Caudate nucleus (tissue), 63 donors: ENCODE measurements at places on chromosomes 4 and X.

DNA sequence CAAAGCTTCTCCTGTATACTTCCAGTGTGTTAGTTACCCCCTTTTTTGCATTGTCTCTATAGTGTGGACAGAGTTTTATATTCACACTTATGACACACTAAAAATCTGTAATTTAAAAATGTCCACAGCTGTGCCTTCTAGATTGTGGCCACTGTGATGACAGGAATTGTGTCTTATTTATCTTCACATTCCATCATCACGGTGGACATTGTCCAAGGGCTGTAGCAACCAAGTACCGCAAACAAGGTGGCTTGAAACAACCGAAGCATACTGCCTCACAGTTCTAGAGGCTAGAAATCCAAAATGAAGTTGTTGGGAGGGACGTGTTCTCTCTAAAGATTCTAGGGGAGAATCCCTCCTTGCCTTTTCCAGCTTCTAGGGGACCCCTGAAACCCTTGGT lies 32.3 kb downstream of the CHRNA9 start:
- no peak for DNase-seq

GRCh38 chr4:13455411-13455810 lies 28.7 kb downstream of the RAB28 start:
- no peak for DNase-seq

GRCh38 chr4:56182356-56182755 lies 204.9 kb downstream of the AASDH start:
- no peak for DNase-seq

- DNase-seq, result no peak
These were observed 230.1 kb upstream of the GALNTL6 start for GRCh38 chr4:171582961-171583581.

DNA sequence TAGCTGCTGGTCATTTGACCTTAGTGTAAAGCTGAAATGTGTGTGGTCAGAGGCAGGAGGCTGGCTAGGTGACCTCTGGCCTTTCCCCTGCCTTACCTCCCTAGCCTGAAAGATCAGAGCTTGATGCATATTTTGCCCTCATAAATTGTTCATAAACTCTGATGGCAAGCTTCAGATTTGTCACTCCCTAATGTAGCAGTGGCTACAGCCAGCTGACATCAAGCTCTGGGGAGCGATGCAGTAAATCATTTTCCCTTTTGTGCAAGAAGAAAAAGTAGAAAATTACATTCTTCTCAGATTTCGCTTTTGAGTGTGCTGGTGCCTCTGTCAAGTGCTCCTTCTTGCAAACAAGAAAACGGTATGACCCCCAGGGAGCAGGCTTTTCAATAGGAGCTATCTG lies 87.7 kb upstream of the MAGEA4 start:
- no peak for DNase-seq

- DNase-seq, result no peak
These were observed 555.9 kb downstream of the PDHA2 start for GRCh38 chr4:96395747-96396146.

- DNase-seq, result no peak
These were observed 113.7 kb downstream of the SHROOM3 start for GRCh38 chr4:76548704-76549103.

GRCh38 chr4:169724260-169724659 lies 33.5 kb downstream of the HPF1 start:
- no peak for DNase-seq

- DNase-seq, result no peak
These were observed 39.9 kb upstream of the SPIN2A start for GRCh38 chrX:57177070-57177469.

DNA sequence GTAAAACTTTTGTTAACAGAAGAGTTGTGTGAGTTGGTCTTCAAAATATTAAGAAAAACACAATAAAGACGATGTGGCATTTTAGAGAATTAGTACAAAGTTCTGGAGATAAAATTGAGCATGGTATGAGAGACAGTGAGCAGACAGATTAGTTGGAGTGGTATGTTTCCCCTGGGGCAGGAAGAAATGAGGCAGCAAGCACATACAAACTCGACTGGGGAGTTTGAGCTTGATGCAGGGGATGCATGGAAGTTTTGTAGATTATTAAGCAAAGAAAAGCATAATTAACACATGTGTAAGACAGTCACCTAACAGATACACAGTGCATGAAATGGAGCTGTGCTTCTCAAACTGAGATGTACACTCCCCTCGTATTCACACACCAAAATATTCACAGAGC lies 58.1 kb upstream of the IL2 start:
- no peak for DNase-seq

GRCh38 chrX:68830419-68831404 lies 1.9 kb downstream of the EFNB1 start:
- no peak for DNase-seq

DNA sequence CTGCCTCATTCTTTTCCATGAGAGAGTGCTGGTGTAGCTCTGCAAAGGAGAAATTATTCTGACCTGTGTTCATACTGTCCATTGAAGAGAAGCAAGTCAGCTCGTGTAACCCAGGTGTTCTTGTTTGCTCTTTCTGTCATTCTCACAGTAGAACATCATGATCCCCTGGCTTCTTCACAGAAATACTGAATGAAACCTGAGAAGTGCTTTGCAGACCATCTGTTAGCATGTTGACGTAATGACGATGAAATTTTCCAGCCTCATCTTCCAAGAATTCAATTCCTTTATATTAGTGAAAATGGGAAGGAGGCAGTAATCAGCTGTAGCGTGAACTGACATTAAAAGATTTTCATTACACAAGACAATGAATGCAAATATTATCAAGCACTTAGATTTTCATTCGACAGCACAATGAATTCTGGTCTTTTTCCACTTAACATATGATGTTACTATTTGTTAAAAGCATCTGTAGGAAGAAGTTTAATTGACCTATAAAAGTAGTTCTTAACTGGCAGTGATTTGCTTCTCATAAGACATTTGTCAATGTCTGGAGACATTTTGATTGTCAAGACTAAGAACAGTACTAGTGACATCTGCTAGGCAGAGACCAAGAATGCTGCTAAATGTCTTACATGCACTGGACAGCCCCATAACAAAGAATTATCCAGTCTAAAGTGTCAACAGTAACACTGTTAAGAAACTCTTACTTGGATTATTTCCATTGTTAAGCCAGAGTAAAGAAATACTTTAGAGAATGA lies 246.3 kb downstream of the BANK1 start:
- no peak for DNase-seq

DNA sequence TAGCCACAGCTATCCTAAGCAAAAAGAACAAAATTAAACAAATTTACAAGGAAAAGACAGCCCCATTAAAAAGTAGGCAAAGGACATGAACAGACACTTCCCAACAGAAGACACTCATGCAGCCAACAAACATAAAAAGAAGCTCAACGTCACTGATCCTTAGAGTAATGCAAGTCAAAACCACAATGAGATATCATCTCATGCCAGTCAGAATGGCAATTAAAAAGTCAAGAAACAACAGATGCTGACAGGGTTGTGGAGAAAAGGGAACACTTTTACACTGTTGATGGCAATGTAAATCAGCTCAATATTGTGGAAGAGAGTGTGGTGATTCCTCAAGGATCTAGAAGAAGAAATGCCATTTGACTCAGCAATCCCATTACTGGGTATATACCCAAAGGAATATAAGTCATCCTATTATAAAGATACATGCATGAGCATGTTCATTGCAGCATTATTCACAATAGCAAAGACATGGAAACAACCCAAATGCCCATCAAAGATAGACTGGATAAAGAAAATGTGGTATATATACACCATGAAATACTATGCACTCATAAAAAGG lies 163.0 kb upstream of the TET2 start:
- no peak for DNase-seq

- no peak for DNase-seq
These were observed 5.3 kb downstream of the FGF5 start for GRCh38 chr4:80271801-80272200.

DNA sequence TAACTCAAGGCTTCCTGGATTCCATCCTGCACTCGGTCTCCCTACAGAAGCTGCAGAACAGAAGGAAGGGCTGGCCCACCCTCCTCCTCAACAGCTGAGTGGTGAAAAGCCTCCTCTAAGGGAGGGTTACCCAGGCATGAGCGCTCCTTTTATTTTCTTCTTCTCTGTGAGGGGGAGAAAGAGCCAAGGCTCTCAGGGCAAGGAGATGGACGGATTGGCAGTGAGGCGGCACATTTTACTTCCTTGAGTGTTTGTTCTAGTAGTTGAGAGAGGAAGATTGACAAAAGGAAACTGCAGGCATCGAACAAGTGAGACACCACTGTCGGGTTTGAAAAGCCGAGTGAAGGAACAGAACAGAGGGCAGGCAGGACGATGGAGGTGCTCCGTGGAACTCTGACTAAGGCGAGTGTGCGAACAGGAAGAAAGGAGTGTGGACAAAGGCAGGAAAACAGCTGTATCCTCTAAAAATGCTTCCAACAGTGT lies 38.4 kb upstream of the STS start:
- DNase-seq, result no peak

DNA sequence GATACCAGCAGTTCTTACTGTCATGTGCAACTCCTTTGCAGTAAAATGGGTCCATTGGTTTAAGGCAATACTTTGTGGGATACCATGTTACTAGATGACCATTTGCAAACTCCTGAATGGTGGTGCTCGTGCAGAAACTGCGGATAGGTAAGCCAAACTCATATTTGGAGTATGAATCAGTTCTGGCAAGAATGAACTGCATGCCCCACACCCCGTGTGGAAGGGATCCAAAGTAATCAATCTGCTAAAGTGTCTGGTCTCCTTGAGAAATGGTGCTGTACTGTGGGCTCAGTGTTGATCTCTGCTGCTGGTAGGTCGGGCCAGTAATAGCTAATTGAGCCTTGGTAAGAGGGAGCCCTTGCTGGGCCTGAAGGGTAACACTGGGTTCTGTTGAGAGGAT lies 4.2 kb upstream of the TAB3 start:
- DNase-seq, result no peak

DNA sequence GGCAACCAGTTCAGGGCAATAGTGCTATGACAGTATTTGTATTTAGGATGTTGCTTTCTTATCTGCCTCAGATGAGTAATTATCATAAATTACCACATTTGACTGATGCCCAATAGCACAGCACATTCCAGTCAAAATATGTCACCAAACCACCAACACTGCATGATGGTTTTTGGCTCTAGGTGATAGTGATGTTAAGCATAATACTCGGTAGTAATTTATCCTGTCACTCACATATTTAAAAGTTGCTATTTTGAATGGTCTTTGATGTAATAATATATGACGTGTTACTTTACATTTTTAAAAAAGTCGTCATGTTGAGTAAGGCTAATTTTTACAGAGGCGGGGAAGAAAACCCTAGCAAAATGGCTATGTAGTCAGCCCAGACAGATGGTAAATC lies 42.5 kb downstream of the UNC5C start:
- no peak for DNase-seq

GRCh38 chr4:53629296-53629695 lies 38.0 kb upstream of the LNX1 start:
- no peak for DNase-seq

DNA sequence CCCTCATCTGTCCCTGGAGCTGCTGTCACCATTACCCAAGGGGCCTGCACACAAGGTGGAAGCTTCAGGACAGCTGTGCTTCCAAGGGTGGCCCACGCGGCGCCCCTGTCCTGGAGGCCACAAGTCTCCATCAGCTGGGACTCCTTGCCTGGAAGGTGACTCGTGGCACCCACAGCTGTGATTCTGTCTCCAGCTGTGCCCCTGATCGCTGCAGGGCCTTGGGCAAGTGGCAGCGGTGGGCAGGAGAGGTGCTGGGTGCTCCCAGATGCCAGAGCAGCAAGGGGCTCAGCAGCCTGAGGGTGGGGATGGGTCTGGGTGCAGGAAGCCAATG lies 9.0 kb upstream of the DUSP9 start:
- no peak for DNase-seq

DNA sequence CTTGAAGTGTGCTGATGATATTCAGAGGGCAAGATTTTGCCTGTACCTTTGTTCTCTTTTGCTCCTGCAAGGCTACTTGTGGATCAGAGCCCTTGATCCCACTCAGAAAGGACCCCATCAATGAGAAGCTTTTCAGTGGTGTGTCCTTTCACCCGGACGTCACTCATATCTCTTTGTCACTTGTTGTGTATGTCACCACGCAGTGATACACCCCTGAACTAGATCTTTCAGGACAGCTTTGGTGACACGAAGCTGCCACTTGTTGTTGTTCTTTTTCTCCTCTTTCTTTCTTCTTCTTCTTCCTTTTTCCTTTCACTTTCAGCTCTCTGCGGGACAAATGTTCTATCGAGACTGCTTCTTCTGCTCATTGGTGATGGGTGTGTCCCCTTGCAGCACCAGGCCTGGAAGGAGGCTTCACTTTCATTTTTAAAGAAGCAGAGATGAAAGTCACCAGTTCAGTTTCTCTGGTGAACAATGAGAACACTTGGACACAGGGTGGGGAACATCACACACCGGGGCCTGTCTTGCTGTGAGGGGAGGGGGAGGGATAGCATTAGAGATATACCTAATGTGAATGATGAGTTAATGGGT lies 83.6 kb downstream of the NBDY start:
- DNase-seq, result no peak

GRCh38 chr4:67575232-67576058 lies 16.9 kb downstream of the STAP1 start:
- DNase-seq, result no peak

DNA sequence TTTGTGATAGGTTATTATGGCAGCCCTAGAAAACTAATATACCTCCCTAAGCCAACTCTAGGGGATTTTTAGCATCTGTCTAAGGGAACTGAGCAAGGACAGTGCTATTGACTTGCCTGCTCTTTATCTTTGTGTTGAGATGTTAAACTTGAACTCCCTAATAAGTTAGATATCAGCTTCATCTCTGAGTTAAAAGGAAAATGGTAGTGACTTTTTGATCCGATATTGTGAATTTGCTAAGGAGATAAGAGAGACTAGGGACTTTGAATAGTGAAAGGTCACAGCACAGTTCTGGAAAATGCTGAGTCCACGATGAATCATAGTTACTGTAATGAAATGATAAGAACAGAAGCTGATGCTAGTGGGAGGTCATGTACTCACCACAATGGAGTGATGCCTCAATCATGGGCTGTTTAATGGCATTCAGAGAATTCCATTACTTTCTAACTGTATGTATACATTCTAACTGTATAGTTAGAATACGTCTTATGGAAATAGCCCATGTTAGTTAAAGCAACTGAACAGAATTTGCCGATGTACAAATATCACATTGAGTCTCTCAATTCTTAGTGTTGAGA lies 147.2 kb downstream of the GLRA3 start:
- DNase-seq, result no peak

- no peak for DNase-seq
These were observed 149.2 kb downstream of the BCOR start for GRCh38 chrX:39948582-39948981.
